NCI-H345 (cell line): ENCODE measurements at places on chromosomes 2 and 18.
A peak's percentile ranks its signal among the peaks of the same experiment; 100 is the strongest.

DNA sequence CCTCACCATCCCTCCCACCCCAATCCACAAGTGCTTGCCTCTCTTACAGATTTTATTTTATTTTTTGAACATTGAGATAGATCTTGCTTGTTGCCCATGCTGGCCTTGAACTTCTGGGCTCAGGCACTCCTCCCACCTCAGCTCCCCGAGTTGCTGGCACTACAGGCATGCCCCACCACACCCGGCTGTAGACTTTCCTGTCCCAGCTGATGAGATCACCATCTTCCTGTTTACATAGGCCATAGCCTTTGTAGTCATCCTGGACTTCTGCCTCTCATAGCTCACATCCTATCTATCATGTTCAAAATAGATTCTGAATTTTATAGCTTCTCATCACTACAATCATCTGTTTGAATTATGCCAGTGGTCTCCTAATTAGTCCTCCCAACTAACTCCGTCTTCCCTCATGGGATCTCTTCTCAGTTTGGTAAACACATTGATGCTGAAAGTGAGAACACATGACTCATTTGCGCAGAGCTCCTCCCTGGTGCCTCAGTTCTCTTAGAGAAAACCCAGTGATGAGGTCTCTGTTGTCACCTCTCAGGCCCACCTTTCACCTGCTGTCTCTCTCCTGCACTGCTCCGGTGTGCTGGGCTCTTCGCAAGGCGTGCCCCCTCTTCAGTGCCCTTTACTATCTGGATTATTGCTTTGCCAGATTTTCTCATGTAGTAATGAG lies 243.0 kb downstream of the ZNF407 start:
- DNase-seq = no peak

GRCh38 chr2:39737661-39738060 lies 41.4 kb downstream of the THUMPD2 start:
- DNase-seq = no peak

DNA sequence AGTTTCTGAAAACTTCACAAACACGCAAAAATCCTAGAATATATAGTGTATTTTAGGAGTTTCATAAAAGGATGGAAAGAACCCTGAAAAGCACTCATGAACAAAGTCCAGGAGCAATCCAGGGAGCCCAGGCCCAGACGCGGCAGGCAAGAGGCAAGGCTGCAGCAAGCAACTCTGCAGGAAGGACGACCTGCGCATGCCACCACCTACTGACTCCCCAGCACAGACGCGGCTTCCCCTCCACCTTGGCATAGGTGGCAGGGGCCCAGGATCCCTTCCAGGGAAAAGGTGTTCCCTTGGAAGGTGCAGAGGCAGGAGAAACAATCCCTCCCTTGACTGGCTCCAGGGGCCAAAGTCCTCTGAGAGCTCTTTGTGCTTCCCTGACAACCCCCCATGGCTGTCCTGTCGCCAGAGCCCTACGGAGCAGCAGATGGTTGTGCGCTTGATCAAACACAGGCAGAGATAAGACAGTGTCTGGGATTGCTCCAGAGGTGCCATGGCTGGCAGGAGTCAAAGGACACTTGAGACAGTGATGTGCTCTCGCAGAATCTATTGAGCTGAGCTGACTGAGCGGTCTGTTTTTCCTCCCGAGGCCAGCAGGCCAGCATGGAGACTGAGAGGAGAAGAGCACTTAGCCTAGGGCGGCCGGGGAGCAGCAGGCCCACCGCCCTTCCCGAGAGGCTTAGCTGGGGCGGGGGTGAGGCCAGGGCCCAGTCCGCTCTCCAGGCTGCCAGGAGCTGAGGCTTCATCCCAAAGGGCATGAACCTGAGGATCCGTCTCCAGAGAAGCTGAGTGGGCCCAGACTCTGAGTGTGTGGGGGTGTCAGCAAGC lies 10.8 kb upstream of the AMER3 start:
- peak; percentile 10 for DNase-seq

- DNase-seq = no peak
Observed at GRCh38 chr18:13173578-13174145, 44.9 kb upstream of the LDLRAD4 start.

- no peak for DNase-seq
Observed at GRCh38 chr2:11775384-11775783, 29.0 kb downstream of the LPIN1 start.

DNA sequence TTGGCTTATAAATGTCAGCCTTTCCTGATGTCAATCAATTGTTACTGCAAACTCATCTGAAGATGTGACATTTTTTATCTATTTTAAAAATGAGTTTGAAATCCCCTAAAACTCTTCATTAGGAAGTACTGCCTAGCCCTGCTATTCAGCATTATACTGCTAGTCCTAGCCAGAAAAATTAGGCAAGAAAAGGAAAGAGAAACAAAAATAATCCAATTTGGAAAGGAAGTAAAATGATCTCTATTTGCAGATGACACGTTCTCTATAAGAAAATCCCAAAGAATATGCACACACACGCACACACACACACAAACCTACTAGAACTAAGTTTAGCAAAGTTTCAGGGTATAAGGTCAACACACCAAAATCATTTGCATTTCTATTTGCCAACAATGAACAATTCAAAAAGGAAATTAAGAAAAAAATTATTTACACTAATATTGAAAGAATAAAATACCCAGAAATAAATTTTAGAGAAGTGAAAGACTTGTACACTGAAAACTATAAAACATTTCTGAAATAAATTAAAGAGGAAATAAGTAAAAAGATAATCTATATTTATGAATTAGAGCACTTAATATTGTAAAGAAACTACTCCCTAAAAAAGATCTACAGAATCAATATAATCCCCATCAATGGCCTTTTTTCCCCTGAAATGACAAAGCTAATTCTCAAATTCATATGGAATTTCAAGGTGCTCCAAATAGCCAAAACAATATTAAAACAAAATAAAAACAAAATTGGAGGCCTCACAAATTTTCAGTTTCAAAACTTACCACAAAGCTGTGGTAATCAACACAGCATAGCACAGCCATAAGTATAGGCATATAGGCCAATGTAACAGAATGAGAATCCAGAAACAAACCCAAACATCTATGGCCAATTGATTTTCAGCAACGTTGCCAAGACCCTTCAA lies 433.7 kb upstream of the TRIB2 start:
- DNase-seq = no peak

GRCh38 chr18:37176621-37176934 lies 347.7 kb downstream of the KIAA1328 start:
- no peak for DNase-seq

- DNase-seq = no peak
Observed at GRCh38 chr2:134479696-134480330, 225.9 kb downstream of the MGAT5 start.

GRCh38 chr2:191311-192190 lies 72.3 kb downstream of the SH3YL1 start:
- DNase-seq = no peak

GRCh38 chr2:230849633-230850357 lies 14.9 kb upstream of the ITM2C start:
- no peak for DNase-seq

GRCh38 chr2:190088917-190089316 lies 26.4 kb upstream of the MSTN start:
- peak; percentile 69 for DNase-seq

- no peak for DNase-seq
Observed at GRCh38 chr2:200695601-200696000, 109.8 kb downstream of the AOX1 start.

DNA sequence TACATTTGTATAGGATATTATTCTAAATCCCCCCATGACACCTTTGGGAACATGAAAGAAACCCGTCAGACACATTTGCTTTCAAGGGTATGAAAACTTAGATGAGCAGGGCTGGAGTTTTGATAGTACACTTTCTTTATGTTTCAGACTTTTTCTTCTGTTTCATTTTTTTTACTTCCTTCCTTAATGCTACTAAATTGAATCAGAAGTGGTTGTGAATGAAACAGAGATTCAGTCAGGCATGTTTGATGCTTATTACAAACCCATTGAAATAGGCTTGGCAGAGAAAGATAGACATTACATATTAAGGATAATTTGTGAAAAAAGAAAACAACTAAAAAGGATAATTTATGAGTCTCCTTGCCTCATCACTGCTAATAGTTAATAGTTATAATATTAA lies 26.8 kb downstream of the SLC30A6 start:
- DNase-seq = no peak

DNA sequence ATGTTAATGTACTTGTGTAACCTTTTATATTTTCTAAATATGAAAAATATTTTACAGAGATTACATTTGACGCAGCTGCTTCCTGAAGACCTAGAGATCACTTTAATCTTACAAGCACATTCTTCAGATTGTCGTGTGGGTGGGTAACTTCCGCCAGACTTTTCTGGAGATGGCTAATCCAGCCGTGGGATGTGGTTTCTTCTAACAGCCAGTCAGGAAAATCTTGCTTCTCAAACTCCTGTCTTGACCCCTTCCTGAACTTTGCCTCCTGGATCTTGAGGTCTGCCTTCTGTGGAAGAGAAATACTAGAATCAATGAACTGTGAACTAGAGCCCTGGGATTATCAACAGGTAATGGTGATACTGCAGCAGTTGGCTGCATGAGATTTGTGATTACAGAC lies 401.6 kb upstream of the TNP1 start:
- DNase-seq = no peak

- no peak for DNase-seq
Observed at GRCh38 chr2:233252227-233252626, 754 bp downstream of the ATG16L1 start.

GRCh38 chr2:201231781-201232466 lies 28.4 kb upstream of the CASP8 start:
- peak; percentile 91 for DNase-seq

- DNase-seq = no peak
Observed at GRCh38 chr2:29014811-29015421, 33.8 kb downstream of the TOGARAM2 start.

GRCh38 chr18:34872066-34872465 lies 162.0 kb downstream of the DTNA start:
- no peak for DNase-seq

DNA sequence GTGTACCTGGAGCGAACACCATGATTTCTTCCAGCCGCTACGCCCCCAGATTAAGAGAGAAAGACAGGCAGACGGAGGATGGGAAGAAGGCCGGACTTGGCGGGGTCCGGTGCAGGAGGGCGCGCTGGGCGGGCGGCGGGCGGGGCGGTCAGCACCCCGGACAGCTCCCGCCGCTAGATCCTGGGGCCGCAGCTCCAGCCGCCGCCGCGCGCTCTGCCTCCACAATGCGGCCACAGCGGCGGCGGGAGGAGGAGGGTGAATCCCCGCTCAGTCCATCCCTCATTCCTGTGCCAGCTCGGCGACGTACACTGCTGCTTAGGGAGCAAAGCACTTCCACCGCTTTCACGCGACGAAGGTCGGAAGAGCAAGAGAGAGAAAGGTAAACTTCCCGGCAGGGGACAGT lies at the start of gene AKAIN1:
Gene AKAIN1, minus strand, starts transcription at position 226 of the 403 bp plus-strand sequence. Its CDS starts 204 bp downstream, at position 22.
- DNase-seq = peak; percentile 29

- DNase-seq = no peak
Observed at GRCh38 chr2:235630718-235631296, 137.0 kb downstream of the AGAP1 start.
